ENCODE measurements at places on chromosomes 16 and 17. TPM values are rescaled to one million over a fixed set of nuclear protein-coding genes. Genes with fewer than 3 reads are reported as not detected.

The FBXW10B gene
- 2.4 TPM for total RNA-seq

The NETO2 gene
- total RNA-seq = 16.6 TPM

The RDM1 gene
- total RNA-seq = not detected

The ALOX15 gene
- total RNA-seq = 7.5 TPM

The MPP2 gene
- total RNA-seq = 1.3 TPM

The SLC16A5 gene
- 36.7 TPM for total RNA-seq

The ZFPM1 gene
- 0.57 TPM for total RNA-seq

The C17orf78 gene
- total RNA-seq = not detected

The STH gene
- total RNA-seq = not detected

All from lung (tissue), 17 donors.